ENCODE measurements at places on chromosomes 1 and 21. TPM values are rescaled to one million over a fixed set of nuclear protein-coding genes. Genes with fewer than 3 reads are reported as not detected.

The TMEM81 gene
- total RNA-seq = 1.4 TPM

The NFASC gene
- total RNA-seq = 0.19 TPM

The SDC3 gene
- 33.0 TPM for total RNA-seq

The CNTN2 gene
- total RNA-seq = not detected

The LPAR3 gene
- not detected for total RNA-seq

- DNase-seq = no peak
These were observed 1.7 kb upstream of the EPS8L3 start for GRCh38 chr1:109765483-109765815.

GRCh38 chr1:200274116-200274515 is 135.7 kb downstream of the ZNF281 start:
- no peak for DNase-seq

- DNase-seq = no peak
These were observed 102.5 kb upstream of the TARDBP start for GRCh38 chr1:10909697-10910680.

GRCh38 chr1:160978510-160978927 is 23.9 kb upstream of the ITLN2 start:
- no peak for DNase-seq

DNA sequence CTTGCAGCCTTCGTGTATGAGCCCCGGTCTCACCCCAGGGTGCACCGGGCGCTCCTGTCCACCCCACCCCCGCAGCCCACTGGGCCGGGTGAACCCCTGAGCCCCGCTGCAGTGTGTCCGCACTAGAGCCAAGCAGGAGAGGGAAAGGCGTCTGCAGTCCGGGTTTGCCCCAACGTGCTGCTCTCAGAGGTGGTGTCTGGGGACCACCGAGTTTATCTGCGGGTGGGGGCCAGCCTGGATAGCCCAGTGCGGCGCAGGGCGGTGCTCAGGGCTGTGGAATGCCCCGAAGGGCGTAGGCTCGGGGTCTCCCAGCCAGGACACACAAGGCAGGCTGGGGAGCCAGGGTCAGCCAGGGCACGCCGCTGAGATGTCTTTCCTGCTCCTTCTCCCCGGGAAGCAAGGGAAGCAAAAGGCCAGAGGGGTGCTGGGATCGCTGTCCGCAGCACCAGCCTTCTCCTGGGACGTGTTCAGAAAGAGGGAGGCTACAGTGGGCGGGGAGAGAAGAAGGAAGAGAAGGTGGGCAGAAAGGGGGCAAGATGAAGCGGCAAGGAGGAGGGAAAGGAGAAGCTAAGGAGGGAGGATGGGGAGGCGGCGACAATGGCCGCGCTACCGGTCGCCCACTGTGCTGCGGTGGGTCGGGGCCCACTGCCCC is 56.6 kb downstream of the MAB21L3 start:
- no peak for DNase-seq

Measured in LHCN-M2 (cell line).